Calu3 (cell line): ENCODE measurements at places on chromosomes 3 and 15.
A peak's percentile ranks its signal among the peaks of the same experiment; 100 is the strongest.

GRCh38 chr3:111902534-111902933, 43.5 kb downstream of the PHLDB2 start:
- no peak for DNase-seq

DNA sequence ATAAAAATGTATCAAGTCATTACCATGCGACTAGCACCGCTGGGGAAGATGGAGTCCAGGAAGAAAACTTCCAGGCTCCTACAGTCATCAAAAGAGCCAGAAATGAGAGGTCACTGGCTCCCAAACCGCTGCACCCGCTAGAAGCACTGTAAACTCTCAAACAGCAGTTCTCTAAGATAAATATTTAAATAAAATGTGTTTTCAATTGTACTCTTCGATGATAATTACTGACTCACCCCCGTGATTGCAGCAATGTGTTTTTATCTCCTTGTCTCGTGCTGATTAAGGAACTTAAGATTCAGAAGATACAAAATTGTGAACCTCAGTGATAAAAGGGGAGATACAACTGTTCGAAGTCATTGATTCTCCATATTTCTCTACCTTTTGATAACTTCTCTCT, 45.8 kb upstream of the FOXP1 start:
- DNase-seq, result no peak

- DNase-seq, result no peak
Measured at GRCh38 chr15:41304149-41304770, 28.1 kb downstream of the OIP5 start.

DNA sequence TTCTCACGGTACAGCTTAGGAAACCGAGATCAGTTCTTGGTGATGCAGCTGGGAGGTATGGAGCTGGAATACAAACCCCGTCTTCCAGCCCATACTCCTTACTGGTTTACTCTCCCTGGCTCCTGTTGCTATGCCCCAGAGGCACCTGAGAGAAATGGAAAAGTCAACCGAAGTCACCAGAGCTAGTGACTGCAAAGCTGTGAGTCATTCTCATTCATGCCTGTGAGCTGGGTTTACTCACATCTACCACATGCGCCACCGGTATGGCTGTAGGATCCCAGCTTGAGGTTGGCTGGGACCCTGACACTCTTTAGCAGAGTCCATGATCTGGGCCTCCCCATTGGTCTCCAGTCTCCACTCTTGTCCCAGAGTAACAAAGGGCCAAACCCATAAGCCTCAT, 111.5 kb upstream of the ETV5 start:
- DNase-seq, result no peak

DNA sequence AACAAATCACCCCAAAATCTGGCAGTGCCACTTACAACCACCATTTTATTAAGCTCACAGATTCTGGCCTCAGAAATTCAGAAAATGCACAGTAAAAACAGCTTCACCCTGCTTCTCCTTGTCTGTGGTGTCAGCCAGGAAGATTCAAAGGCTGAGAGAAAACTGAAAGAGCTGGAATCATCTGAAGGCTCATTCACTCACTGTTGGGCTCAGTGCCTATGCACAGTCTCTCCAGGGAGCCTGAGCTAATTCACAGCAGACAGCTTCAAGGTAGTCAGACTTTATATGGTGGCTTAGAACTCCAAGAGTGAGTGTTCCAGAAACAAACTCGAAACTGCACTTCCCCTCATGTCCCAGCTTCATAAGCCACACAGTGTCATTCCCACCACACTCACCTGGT, 16.5 kb upstream of the PLOD2 start:
- no peak for DNase-seq

DNA sequence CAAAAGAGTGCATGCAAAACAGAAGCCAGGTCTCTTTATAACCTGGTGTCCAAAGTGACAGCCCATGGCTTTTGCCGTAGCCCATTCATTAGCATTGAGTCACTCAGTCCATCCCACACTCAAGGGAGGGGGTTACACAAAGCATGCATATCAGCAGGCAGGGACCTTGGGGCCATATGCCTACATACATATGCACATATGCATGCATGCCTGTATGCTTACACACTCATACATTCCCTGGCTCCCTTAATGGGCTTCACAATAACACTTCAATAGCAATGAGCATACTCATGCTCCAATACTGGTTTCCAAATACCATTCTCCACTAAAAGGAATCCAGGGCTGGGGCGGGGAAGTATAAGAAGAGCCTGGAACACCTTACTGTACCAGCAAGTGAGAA, 22.0 kb downstream of the TRPM1 start:
- no peak for DNase-seq

- DNase-seq, result no peak
Measured at GRCh38 chr15:78917888-78918287, 27.0 kb downstream of the CTSH start.

- peak; percentile 72 for DNase-seq
Measured at GRCh38 chr15:84878504-84878903, 6.0 kb upstream of the SLC28A1 start.

GRCh38 chr3:187722206-187722612, 19.9 kb upstream of the RTP2 start:
- no peak for DNase-seq

- no peak for DNase-seq
Measured at GRCh38 chr3:45218578-45219390, 7.3 kb downstream of the TMEM158 start.

DNA sequence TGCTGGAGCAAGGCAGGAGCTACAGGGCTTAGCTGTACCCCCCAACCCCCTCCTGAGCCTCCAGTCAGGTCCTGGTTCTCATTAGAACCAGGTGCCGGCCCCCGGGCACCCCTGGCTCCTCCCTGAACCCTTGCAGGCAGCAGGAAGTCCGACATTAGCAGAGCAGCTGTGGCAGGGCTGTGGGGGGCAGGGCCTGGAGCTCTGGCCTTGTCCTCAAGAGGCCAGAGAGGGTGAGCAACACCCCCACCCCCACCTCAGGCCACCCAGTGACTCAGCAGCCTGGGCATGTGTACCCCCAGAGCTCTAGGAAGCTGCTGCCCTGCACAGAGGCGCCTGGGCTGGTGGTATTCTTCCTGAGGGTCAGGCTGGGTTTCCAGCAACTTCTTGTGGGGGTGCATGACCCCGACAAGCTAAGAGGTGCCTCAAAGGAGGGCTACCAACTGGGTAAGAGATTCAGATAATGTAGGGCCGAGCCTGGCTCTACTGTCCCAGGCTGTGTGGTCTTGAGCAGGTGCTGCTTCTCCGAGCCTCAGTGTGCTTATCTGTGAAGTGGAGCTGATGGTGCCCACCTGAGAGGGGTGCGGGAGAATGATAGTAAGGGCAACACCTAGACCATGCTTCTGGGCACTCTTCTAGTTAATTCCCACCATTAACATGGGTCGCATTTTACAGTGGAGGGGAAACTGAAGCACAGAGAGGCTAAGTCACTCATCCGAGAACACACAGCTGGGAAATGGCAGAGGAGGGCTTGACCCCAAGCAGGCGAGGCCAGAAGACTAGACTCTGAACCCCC, 16.0 kb downstream of the H1-8 start:
- no peak for DNase-seq
